ENCODE measurements at places on chromosomes 3 and 15.

DNA sequence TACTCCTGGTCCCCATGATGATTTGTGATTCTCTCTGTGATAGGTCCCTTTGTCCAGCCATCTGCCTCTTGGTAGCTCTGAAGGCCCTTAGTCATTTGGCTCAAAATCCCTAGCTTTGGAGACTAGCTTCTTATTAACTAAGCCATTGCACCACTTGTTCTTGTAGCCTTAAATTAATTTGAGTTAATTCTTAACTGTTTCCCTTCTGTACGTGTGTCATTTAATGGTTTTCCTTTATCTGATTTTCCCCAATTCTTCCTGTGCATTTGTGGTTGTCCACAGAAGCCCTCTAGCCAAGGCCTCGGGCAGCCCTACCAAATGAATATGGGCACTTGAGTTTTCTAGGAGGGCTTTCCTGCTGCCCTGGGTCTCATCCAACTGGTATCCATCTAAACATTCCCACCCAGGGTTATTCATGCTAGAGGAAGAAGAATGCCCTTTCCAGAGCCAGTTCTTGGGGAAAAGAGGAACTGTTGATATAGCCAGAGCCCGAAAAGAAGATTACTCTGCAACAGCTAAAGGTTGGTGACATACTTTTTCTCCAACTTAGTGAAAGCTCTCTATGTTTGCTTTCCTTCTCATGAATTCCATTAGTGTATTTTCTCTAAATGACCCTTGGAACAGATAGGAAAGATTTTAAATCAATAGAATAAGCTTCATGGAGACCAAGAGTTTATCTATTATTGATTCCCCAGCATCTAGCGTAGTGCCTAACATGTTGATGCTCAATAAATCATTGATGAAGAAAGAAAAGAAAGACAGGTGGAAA is 44.2 kb upstream of the ZBTB38 start:
- no peak for DNase-seq

- no peak for DNase-seq
Measured at GRCh38 chr3:129060276-129061022, at the start of gene GP9. GP9 (plus strand) TSS chr3:129060779; CDS start chr3:129061740, 961 bp downstream.

DNA sequence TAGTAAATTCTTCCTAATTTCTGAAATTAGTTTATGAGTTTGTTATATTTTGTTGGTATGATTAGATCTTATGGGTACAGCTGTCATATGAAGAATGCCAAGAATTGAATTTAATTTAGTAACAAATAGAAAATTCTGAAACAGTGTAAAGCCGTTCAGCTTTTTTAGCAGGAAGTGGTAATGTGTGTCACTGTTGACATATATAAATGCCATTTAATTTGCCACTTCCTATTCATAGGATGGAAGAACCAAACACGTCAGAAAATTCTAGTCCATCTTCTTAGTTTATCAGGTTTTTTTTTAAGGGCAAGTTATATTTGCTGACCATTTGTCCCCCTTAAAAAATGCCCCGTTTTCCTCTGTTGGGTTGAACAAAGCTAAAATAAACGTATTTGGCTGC is 43.0 kb downstream of the RAB8B start:
- DNase-seq = no peak

DNA sequence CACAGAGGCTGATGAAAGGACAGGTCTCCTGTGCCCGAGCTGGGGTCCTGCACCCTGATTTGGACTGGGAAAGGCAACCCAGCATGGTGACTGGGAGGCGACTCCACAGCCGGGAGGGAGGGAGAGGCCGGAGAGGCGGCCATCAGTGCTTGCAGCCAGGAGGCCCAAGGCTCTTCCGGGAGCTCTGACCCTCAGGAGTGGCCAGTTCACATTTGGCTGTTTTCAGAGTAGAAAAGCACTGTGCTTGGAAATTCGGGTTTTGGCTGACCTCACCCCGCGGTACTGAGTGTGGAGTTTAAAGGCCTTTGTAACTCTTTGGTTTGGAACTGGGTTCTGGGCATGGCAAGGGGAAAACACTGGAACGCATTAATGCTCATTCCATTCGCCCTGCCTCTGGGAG is 31.9 kb downstream of the SMAD6 start:
- DNase-seq = no peak

DNA sequence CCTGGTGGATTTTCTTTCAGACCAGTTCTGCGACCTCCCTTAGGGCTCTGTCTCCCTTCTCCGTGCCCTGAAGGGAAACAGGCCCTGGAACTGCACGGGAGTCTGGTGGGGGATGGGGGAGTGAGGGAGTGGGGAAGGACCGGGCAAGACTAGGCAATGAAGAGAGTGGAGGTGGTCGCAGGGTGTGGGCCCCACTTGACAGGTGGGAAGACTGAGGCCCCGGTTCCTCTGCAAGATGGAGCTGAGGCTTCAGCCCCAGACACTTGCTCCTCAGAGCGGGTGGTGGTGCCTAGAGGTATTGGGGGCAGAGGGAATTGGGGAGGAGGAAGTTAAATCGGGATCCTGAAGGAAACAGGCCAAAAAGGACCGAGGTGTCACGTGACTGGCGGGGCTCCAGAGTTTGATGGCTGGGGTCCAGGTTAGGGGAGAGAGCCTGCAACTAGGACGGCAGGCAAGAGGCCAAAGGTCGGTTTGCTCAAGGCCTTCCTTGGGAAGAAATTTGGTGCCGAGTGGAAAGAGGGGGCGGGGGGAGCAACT is 597 bp upstream of the CAMK1 start:
- no peak for DNase-seq

GRCh38 chr3:110773413-110773954 is 298.1 kb upstream of the NECTIN3 start:
- DNase-seq = no peak

- no peak for DNase-seq
Measured at GRCh38 chr3:49351521-49352011, 6.6 kb downstream of the GPX1 start.

- DNase-seq = no peak
Measured at GRCh38 chr3:103033841-103034240, 599.0 kb downstream of the ZPLD1 start.

DNA sequence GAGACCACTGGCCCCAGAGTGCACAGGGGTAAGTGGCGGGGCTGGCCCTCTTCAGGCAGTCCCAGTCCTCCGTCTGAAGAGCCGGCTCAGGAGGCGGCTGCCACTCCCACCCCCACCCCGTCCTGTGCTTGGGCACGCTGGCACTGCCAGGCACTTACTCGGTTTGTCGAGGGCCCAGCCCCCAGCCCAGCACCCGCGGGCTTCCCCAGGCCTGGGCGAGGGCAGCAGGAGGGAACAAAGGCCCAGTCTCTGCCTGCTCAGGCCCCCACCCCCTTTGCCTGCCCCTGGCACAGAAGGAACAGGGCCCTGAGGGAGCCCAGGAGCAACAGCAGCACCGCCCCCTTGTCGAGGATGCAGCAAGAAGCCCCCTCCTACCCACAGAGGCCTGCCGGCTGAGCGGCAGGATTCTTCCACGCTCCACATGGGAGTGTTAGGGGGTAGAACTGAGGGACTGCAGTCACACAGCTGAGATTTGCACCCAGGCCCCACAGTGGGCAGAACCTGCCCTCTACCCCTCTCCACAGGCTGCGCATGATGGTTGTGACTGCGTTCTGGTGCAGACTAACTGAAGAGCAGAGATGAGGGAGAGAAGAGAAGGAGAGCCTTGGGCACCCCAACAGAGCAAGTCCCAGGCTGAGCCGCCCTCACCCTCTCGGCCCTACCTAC is 8.9 kb downstream of the DUSP7 start:
- no peak for DNase-seq

DNA sequence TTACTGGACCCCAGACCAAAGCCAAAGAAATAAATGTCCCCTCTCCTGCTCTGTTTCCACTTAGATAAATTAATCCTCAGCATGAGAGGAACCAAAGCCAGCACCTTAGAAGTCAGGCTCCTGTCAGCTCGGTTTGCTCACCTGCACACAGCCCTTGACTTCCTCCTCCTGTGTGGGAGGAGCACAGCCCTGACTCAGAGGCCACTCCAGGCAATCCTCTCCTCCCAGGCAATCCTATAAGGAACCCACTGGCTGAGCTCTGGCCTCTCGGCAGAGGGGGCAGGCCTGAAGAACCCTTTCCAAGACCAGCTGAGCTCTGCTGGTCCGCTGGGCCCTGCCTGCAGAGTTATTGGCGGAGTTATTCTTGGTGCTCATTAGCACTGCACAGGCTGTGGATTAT is 30.8 kb downstream of the LIPC start:
- no peak for DNase-seq

GRCh38 chr15:42693942-42694341 is 43.0 kb downstream of the CDAN1 start:
- DNase-seq = no peak

GRCh38 chr3:61155701-61156292 is 95.5 kb downstream of the FHIT start:
- DNase-seq = no peak

- DNase-seq = no peak
Measured at GRCh38 chr3:196513697-196514349, 1.3 kb downstream of the SMCO1 start.

- DNase-seq = no peak
Measured at GRCh38 chr15:44529864-44530604, 6.9 kb upstream of the EIF3J start.

- DNase-seq = no peak
Measured at GRCh38 chr3:52280050-52280461, 1.6 kb upstream of the WDR82 start.

- no peak for DNase-seq
Measured at GRCh38 chr3:52880047-52880446, 17.3 kb downstream of the STIMATE start.

GRCh38 chr3:14457999-14458398 is 55.6 kb downstream of the SLC6A6 start:
- no peak for DNase-seq

- DNase-seq = no peak
Measured at GRCh38 chr3:186333256-186333655, 28.8 kb downstream of the DGKG start.

GRCh38 chr3:104397713-104398112 is 969.0 kb upstream of the ALCAM start:
- DNase-seq = no peak

GRCh38 chr15:62241135-62241770 is 76.2 kb upstream of the C2CD4B start:
- no peak for DNase-seq

GRCh38 chr3:148026009-148026588 is 616.9 kb downstream of the ZIC1 start:
- no peak for DNase-seq

GRCh38 chr3:45966950-45967640 is 23.8 kb downstream of the CXCR6 start:
- DNase-seq = no peak

DNA sequence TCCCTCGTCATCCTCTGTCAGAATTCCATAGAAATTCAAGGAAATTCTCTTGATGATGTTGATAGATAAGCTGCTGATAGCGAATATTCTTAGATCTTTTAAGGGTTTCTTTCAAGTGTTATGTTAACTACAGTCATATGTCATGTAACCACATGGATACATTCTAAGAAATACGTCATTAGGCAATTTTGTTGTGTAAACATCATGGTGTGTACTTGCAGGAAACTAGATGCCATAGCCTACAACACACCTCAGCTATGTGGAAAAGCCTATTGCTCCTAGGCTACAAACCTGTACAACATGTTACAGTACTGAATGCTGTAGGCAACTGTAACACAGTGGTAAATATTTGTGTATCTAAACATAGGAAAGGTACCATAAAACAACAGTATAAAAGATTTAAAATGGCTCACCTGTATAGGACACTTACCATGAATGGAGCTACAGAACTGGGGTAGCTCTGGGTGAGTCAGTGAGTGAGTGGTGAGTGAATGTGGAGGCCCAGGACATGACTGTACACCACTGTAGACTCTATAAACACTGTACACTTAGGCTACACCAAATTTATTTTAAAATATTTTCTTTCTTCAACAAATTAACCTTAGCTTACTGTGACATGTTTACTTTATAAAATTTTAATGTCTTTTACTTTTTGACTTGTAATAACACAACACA is 34.6 kb downstream of the GLDN start:
- DNase-seq = no peak

DNA sequence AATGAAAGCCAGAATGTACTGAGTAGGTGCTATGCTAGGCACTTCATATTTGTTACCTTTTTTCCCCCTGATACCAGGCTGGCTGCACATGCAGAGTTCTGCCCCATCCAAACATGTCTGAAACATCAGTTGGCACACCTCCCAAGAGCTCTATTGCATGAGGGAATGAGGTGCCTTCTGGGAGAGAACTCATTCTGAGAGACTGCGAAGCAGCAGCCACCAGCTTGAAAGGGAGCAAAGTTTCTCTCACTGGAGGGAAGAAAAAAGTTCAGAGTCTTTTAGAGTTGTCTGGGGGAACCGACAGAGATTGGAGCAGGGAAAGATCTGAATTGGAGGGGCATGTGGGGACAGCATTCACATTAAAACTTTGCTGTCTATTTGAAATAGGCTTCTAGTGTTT is 84.1 kb downstream of the AGBL1 start:
- DNase-seq = no peak

- no peak for DNase-seq
Measured at GRCh38 chr15:85097250-85097649, 115.6 kb downstream of the PDE8A start.

- DNase-seq = no peak
Measured at GRCh38 chr3:154464440-154465190, 34.6 kb upstream of the GPR149 start.

- DNase-seq = no peak
Measured at GRCh38 chr3:71045212-71045916, 538.2 kb downstream of the FOXP1 start.

DNA sequence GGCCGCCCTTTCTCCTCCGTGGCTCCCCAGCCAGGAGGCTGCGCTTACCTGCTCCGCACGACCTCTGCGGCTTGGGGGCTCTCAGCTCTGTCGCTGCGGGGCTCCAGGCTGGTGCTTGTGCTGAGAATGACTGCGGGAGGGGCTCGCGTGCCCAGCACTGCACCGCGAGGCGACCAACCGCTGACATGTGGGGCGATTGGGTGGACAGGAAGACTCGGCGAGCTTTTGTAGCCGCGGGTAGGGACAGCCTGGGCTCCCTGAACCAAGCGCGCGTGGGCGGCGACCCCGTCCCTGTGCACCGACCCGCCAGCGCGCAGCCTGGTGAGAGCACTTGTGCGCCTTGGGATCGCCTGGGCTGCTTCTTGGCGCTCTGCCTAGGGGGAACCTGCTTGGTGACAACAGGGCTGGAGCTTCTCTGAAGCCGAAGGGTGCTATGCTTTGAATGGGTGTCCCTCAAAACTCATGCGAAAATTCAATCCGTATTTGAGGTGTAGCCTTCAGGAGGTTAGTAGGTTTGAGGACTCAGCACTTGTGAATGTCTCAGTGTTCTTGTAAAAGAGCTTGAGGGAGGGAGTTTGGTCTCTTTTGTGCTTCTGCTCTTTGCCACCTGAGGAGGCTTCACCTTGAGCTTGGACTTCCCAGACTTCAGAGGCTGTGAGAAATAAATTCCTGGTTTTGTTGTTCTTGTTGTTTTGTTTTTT is 50.4 kb downstream of the IL12A start:
- peak; percentile 47 for DNase-seq

DNA sequence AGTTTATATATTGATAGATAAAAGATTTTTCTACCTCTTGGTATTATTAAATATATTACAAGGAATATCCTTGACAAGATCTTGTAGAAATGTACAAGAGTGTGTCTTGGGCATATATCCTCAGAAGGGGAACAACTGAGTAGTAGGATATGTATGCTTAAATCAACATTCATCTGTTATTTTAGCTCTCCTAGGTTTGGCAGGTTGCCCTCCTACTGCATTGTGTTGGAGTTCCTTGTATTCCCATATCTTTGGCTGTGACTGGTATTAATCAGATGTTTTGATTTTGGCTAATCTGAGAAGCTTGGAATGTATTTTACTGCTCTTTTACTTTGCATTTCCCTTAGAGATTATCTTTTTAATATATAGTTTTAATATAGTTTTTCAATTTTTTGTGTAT is 4.6 kb downstream of the MYRIP start:
- DNase-seq = no peak

- DNase-seq = no peak
Measured at GRCh38 chr3:189403194-189403593, 228.0 kb upstream of the TP63 start.

GRCh38 chr3:8627949-8628348 is 16.6 kb downstream of the SSUH2 start:
- DNase-seq = no peak

Data from hematopoietic multipotent progenitor cell (in vitro differentiated cells).